ENCODE measurements at places on chromosomes 5 and 9. TPM values are rescaled to one million over a fixed set of nuclear protein-coding genes. Genes with fewer than 3 reads are reported as not detected.
A peak's percentile ranks its signal among the peaks of the same experiment; 100 is the strongest.

The SYK gene
- total RNA-seq: 31.6 TPM

GRCh38 chr5:55497712-55498111, 37.1 kb downstream of the PLPP1 start:
- no peak for DNase-seq

GRCh38 chr5:643811-644271, 31.7 kb downstream of the CEP72 start:
- peak; percentile 50 for DNase-seq

- DNase-seq: no peak
These were observed 60.3 kb downstream of the SNX30 start for GRCh38 chr9:112810696-112811490.

GRCh38 chr5:171029401-171029800, 167.6 kb downstream of the RANBP17 start:
- DNase-seq: no peak
